ENCODE measurements at places on chromosomes 11 and 22.
A peak's percentile ranks its signal among the peaks of the same experiment; 100 is the strongest.

GRCh38 chr11:101913656-101914055 is 1.2 kb upstream of the CEP126 start:
- no peak for DNase-seq

DNA sequence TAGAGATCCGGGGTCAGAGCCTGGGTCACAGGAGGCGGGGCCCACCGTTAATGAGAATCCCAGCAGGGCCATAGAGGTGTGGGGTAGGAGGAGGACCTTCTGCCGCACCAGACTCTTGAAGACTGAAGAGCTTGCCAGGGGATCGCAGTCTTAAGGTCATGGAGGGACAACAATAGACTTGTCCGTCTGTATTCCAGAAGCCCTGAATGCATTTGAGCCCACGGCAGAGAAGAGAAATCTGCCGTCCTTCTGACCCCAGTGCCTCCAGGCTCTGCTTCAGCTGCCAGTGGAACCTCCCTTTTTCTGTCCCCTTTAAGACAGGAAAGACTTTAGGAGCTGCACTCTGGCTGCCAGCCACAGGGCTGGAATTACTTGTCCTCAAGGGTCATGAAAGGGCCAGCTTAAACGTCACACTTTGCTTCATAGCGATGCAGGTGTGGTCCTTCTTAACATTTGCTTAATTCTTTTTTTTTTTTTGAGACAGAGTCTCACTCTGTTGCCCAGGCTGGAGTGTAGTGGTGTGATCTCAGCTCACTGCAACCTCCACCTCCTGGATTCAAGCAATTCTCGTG is 15.5 kb upstream of the ST3GAL4 start:
- no peak for DNase-seq

DNA sequence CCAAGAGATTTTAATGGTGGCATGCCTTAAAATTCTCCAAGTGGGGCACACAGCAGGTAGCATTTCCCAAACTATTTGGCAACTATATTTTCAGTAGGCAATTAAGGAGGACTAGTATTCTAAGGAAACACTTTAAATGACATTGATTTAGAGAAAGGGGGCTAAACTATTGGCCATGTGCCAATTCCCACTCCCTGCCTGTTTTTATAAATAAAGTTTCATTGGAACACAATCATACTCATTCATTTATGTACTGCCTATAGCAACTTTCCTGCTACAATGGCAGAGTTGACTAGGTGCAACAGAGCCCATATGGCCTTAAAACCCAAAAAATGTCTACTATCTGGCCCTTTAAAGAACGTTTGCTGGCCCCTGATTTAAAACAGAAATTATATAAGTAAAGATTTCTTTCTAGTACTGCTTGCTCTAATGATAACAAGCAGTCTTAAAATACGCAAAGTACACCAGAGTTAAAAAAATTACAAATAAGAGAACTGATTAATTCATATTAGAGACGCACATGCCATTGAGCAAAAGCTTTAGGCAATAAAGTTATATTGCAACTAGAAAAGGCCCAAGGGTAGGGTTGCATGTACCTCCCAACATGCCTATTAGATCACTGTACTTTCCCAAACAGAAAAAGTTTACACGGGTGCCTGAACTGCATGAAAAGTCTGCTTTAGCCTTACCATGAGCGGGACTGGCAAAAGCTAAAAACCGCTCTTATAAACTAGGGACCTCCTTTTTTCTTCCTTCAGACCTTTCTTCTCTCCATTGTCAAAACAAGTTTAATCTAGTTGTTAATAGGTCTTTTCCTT is 14.2 kb downstream of the E2F8 start:
- no peak for DNase-seq

DNA sequence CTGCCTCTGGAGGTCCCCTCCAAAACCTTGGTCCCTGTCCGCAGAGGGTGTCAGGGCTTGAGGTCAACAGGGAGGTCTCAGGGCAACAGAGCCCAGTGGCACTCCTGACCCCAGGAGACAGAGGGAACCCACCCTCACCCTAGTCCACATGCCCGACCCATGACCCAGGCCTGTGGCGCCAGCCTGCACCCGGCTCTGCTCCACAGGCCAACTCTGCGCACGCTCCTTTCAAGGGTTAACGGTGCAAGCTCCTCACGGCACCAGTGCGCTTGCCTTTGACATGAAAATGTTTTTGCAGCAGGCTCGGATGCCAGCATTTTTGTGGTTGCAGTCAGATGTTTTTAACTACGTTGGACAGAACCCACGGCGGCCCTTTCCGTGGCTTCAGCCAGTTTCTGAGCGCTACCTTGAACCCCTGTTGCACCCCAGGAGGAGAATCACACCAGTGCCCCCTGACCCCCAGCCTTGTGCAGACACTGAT is 68.6 kb downstream of the CDKN1C start:
- DNase-seq: peak; percentile 82

GRCh38 chr11:126063507-126063852 is 814 bp upstream of the CDON start:
- no peak for DNase-seq

DNA sequence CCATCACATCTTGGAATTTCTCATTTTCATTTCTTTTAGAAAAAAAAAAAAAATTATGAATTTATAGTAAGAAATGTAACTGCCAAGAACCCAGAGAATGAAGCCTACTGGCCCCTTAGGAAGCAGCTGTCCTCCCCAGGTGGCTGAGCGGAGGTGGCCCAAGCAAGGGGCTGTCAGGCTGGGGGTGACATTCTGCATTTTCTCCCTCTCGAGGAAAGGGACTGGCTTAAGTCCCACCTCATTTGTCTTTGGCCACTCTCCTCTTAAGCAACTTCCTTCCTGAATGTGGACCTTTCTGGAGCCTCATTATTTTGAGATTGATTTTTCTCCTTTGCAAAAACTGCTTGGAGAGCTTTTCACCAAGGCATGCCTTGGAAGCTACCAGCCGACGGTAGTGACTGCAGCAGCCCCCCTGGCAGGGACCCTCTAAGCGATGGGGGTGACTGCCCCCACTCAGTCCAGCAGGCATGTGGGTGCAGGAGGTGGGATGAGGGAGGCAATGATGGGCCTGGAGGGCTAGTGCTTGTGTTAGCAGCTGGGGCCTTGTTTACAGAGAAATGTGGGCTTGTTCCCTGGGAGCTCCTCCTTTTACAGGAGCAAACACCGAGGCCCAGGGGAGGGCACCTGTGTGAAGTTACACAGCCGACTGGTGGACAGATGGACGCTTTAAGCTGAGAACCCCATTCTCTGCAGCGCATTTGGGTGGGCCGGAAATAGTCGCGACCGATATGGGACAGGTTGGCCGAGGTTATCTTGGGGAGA is 111.7 kb downstream of the MORC2 start:
- DNase-seq: no peak

DNA sequence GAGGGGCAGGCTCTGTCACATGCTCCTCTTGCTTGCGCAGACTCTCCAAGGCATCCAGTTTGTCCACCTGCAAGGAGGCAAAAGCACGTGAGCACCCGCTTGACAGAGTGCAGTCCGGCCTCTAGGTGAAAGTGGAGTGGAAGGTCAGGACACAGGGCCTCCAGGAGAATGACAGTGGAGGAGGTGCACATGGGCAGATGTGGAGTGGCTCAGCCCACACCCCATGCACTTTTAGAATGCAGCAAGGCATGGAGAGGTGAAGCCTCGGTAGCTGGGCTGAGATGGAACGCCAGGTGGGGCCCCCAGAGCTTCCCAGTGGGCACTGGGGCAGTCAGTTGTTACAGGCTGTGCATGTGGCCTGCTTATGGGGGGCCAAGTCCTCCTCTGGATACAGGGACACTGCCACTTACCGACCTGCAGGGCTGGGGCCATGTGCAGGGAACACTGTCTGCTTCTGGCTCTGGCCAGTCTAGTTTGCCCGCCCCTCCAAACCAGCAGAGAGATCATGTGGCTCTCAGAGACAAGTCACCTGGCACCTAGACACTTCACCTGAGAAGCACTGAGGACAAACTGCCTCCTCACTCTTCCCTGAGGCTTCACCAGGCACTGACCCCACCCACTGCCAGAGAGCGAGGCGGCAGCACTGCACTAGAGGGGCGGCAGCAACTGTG is 2.3 kb upstream of the SLC25A1 start:
- no peak for DNase-seq

DNA sequence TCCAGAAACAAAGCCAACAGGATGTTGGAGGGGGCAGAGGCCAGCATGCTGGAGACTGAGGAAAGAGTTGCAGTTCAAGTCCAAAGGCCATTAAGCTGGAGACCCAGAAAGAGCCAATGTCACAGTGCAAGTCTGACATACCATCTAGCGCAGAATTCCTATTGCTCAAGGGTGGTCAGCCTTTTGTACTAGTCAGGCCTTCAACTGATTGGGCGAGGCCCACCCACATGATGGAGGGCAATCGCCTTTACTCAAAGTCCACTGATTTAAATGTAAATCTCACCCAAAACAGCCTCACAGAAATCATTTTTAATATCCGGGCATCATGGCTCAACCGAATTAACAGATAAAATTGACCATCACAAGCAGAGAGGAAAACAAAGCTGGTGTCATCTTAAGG is 113.9 kb downstream of the RCN1 start:
- DNase-seq: no peak

- DNase-seq: peak; percentile 55
Measured at GRCh38 chr11:121534131-121535093, 81.6 kb upstream of the SORL1-AS1 start.

Data from fibroblast of skin of abdomen (primary cell).